Stimulated activated naive CD8-positive, alpha-beta T cell treated with anti-CD3 and anti-CD28 coated beads, Interleukin-15, Interleukin-2, amounts not matched to agents 100 U/mL and 50 U/mL, for 24 hours (primary cell): ENCODE measurements at places on chromosomes 1 and 21.

DNA sequence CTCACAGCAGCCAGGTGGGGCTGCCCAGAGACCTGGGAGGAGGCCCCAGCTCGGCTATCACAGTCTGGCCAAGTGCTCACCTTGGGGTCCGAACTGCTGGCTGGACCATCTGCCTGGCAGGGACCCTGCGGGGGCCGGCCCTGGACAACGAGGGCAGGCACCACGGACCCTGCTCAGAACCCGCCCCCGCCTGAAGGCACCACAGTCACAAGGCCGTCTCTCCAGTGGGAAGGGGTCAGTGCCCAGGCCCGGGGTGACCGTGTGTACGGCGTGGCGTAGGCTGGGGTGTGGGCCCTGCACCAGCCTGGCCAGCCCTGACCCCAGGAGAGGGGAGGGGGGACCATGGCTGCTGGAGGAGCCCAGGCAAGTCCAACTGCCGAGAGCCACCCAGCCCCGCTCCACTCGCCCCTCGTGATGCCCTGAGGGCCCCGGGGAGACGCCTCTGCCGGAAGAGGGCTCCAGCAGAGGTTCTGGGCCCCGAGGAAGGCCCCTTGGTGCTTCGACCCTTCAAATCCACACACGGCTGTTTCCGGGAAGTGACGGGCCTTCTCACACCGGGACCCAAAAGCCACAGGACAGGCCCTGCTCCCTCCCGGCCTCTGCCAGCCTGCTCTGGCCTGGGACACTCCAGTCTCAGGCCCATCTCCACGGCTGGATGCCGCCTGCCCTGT, 11.2 kb upstream of the RNF223 start:
- DNase-seq = no peak

GRCh38 chr1:17579951-17580939, 40.7 kb downstream of the ARHGEF10L start:
- no peak for DNase-seq

DNA sequence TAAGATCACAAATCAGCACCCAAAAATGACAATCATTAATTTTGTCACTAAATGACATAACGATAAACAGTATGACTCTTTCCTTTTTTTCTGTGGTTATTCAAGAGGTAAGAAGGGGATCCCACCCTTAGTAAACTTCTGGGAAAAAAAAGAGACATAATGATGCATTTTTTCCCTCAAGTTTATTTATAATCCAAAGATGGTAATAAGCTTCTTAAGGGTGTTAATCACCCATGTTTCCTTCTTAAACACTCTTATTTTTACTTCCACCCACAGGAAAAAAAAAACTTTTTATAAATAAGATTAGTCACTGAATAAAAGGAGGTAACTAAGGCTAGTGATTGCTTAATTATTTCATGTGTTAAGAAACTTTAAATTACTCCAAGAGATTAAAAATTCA, 24.7 kb downstream of the RGS1 start:
- DNase-seq = no peak

GRCh38 chr1:239067480-239067879, 318.9 kb upstream of the CHRM3 start:
- no peak for DNase-seq

DNA sequence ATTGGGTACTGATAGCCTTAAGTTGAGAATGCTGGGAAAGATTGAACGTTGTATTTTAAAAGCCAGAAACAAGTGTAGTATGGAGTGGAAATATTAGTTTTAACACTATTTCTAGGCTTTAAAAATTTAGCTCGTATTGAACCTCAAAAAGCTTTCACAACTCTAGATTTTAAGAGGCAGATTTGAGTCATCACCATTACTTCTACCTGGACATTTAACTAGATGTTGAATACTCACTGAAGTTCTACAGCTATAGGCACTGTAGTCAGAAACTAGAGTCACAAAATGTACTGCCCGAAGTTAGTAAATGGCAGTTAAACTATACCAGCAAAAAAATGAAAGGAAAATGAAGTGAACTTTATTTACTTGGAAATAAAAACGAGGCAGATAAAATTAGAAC, 96.5 kb downstream of the NEK7 start:
- no peak for DNase-seq

DNA sequence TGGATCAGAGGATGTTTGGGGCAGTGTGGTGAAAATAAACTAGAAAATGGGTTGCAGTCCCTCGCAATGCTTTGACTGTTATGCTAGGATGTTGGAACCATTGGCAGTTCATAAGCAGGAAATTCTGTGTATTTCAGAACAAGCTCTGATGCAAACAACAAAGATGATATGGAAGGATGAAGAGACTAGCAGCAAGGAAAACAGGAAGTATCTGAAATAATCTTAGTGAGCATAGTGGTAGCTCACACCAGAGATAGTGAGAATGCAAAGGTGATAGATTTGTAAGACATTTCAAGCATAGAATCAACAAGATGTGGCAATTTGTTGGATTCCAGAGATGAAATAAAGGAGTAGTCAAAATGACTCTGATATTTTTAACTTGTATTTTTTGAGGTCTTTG, 11.1 kb upstream of the RCC1 start:
- no peak for DNase-seq

- DNase-seq = no peak
Measured at GRCh38 chr1:52926864-52927211, 238 bp upstream of the SCP2 start.

DNA sequence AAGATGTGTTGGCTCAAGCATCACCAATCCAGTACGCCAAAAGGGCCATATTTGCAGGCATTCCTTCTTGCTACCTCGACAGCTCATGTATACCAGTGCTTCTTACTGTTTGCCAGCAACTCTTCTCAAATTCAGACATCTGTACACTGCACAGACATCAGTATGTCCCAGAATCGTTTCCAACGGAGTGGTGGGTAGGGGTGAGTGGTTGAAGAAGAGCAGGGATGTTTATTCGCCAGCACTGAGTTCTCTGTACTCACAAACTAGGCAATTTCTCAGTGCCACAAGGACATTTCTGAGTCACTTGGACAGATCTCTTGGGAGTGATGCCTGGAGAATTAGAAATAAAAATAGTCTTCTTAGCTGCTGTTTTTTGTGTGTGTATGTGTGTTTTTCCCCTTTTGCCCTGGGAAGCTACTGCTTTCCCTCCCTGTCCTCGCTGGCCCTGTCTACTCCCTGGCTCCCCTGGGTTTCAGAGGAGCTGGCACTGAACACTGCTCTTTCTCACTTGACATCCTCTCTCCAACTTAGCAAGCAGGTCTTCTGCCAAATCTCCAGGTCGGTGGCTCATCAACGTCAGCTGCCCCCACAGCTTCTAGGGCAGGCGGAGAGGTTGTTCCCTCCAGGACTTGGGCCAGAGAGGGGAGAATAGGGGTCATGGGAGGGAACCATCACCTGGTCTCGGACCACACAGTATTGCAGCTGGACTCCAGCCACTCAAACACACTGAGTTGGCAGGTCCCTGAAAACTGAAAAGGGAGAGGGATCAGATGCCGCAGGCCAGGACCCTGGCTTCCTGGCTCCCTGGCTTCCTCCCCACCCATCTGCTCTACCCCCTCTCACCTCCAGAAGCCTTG, 90.5 kb downstream of the NMNAT2 start:
- no peak for DNase-seq

DNA sequence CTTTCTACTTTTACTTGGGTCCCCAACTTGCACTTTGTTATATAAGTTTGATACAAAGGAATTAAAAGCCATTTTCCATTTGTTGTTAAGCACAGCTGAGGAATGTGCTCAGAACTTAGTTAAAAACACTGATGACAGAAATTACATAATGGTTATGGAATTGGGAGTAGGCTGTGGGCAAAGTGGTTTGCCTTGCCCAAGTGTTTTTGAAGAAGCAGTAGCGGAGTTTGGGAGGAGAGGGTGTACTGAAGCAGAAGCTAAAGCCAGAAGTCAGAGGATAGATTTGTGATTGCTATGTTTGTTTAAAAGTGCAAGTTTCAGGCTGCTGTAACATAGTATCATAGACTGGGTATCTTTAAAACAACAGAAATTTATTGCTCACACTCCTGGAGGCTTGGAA, 391.8 kb downstream of the DUSP10 start:
- DNase-seq = no peak

DNA sequence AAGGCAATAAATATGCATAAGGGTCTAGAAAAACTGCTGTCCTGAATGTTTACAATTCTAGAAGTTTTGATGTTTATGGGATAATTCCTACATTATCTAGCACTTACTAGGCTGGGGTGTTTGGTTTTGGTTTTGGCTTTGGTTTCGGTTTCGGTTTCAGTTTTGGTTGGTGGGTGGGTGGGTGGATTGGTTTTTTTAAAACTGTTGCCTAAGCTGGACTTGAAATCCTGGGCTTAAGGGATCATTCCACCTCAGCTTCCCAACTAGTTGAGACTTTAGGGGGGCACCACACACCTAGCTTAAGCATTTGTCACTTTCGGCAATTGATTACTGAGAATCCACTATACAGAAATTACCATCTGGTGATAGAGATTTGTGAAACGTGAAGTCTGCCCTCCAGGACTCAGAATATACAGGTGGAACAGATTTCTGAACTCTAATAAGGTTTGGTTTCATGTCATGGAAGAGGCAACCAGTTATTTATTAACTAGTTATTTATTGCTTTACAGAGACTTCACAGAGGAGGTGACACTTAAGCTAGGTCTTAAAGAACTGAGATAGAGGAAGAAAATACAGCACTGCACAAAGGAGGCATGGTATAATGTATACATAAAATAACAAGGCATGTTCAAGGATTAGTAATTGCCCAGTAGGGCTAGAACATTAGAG, 69.6 kb downstream of the PIK3R3 start:
- DNase-seq = peak; percentile 52

DNA sequence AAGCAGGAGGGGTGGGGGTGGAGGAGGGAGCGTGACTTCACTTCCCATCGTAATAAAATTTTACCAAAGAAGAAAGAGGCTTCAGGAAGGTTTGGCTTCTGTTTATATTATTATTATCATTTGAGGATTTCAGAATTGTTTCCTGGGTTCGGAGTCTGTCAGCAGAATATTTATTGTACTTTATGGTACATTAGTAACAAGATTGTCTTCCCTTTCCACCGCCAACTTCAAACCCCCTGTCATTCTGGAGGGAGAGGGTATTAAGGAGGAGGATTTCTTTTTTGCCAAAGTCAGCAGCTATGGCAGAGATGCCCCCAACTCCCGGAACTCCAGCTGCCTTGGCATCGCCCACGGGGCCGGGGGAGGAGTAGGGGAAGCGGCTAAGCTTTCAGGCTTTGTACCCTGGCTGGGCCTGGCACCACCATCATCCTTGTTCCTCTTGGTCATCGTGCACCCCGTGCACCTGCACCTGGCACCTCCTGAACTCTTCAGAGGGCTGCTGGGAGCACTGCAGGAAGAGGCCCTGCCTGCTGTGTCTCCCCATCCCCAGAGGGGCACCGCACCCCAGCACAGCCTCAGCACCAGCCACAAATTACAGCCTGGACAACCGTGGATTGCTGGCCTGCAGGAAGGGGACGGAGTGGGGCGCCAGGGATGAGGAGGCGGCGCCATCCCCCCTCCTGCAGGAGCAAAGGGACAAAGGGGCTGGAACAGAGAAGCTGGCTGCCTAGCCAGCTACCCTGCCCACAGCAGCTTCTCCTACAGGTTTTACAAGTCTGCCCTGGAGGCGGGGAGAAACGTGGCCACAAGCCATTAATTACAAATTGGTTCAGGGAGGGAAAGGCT, 24.0 kb upstream of the PAX7 start:
- DNase-seq = no peak

GRCh38 chr1:179025125-179025974, at the start of gene FAM20B:
Gene FAM20B, plus strand, starts transcription at chr1:179025894. Its CDS starts 17,954 bp downstream, at chr1:179043848.
- peak; percentile 92 for DNase-seq

DNA sequence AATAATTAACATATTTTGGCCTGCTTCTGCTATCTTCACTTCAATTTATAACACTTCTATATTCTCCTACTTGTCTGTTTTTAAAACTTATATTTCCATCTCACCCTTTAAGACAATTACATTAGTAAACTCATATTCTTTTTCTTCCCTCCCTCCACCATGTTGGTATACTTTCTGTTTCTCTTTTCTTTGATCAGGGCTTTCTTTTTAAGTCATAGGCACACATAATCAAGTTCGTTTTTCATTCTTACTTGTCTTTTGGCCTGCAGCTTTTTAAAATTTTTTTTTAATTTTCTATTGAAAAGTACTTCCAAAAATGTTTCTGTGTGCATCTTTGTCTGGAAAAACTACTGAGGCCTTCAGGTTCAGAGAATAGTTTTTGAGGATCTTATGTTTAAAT, 2.3 kb downstream of the PYHIN1 start:
- DNase-seq = no peak

DNA sequence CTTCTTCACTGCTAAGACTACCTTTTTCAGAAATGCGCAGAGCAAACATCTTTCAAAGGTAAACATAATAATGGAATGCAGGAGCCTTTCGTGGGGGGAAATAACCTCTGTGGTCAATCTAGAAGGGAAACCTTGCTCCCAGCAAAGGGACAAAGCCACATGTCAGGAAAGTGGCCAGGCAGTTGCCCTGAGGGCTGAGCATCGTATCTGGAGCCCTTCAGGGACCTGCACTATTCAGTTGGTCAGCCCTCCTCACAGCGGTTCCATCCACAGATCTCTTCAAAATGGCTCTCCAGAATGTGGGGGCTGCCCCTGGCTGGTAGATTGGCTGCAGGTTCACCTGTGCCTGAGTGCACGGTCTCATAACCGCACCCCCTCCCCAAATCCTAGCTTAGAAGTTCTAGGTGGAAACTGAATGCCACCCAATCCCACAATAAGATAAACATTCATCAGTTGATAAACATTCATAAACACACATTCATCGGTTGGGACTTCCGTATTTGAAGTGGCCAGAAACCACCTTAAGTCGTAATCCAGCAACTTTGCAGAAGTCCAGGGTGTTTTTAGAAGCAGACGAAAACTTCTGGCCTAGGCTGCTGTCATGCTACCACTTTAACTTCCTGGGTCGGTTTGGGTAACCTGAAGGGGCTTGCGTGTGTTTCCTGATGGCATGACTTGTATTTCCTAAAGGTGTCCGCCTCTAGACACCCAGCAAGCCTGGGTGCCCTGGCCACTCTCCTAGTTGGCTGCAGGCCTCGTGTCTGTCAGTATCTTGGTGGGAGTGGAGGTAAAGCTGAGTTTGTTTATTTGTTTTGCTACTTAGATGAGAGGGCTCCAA, 50.5 kb downstream of the RASSF5 start:
- DNase-seq = peak; percentile 42

DNA sequence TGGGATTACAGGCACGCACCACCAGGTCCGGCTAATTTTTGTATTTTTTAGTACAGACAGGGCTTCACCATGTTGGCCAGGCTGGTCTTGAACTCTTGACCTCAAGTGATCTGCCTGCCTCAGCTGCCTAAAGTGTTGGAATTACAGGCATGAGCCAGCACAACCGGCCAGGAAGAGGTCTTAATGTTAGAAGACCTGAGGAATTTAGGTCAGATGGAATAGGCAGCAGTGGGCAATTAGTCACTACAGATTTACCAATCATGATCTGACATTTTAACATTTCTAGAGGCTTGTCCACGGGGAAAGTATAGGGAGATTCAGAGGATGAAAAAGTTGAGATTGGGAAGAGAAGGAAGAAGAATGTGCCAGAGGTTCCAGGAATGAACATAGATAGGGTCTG, 8.9 kb upstream of the APP start:
- no peak for DNase-seq

GRCh38 chr1:63403386-63403785, 36.0 kb downstream of the ALG6 start:
- no peak for DNase-seq
